ENCODE measurements at places on chromosomes 12 and 14.

GRCh38 chr12:115648463-115648862, 629.0 kb downstream of the MED13L start:
- DNase-seq = no peak

DNA sequence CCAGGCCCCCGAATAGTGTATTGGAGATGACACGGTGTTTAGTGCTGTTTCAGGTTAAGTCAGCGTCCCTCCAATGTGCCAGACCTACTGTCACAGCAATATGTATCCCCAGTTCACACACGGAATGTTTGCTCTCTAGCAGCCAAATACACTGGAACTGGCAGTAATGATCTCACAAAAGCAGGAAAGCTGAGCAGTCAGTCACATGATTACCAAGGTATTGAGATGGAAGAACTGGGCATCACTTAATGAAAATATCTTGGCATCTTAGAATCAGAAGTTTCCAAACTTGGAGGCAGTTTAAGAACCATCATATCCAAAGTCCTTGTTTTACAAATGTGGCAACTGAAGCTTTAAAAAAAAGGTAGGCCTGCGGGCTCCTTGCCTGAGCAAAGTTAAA, 23.3 kb downstream of the NINJ2 start:
- no peak for DNase-seq

DNA sequence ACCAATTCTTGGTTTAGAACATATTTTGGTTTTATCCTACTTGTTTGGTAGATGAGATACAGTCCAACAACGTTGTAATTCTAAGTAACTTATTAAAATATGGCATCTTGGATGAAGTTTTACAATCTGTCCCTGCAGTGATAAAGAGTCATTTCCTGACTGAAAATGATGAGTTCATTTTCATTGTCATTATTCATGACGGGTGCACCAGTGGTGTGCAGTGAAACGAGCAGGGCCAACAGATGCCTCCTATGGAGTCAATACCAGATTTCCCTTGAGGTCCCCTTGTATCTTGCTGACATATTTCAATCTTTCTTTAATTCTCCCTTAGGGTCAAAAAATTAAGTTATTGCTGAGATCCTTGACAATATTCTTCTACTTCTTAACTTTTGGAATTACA, 438.5 kb downstream of the LRIG3 start:
- no peak for DNase-seq

DNA sequence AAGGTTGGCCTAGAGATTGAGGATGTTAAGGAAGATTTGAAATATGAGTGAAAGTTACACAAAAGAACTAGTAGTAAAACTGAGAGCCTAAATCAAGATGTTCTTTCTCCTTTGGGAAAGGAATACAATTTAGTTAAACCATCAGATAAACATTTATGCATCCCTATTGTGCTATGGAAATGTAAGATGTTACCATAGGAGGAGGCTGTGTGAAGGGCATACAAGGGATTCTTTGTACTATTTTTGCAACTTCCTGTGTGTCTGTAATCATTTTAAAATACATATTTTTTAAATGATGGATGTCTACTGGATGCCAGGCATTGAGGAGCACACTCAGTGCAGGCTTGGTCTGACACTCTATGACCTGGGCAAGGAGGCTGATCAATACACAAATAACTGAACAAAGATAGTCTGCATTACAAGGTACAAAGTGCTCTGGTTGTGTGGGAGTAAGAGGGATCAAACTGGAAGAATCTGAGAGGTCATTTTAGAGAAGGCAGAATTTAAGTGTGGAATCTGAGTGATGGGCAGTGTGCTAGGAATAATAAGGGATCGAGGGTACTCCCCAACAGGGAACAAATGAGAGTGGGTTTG, 5.8 kb upstream of the CHPT1 start:
- DNase-seq = no peak

DNA sequence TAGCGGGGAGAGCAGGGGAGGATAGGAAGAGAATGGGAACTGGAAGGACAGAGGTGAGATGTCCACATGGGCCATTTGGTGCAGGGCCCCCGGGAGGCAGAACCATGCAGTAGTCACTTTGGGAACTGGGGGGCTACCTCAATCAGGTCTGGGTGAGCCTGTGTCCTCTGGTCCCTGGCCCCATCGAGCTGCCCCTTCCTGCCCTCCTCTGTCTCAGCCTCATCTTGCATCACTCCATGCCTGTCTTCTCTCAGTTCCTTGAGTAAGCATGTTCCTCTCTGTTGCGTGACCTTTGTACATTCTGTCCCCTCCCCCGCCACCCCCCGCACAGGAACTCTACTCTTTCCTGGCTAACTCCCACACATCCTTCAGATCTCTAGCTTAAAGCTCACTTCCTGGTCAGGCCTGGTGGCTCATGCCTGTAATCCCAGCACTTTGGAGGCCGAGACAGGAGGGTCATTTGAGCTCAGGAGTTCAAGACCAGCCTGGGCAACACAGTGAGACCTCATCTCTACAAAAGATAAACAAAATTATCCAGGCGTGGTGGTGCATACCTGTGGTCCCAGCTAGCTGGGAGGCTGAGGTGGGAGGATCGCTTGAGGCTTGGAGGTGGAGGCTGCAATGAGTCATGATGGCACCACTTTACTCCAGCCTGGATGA, 23.2 kb downstream of the FOS start:
- no peak for DNase-seq

DNA sequence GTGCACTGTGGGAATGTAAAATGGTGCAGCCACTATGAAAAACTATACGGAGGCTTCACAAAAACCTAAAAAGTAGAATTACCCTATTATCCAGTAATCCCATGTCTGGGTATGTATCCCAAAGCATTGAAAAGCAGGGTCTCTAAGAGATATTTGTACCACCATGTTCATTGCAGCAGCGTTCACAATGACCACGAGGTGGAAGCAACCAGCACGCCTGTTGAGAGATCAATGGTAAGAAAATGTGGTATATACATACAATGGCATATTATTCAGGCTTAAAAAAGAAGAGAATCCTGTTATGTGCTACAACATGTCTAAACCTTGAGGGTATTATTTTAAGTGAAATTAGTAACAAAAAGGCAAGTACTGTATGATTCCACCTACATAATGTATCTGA, 910 bp upstream of the NOPCHAP1 start:
- DNase-seq = peak; percentile 16

DNA sequence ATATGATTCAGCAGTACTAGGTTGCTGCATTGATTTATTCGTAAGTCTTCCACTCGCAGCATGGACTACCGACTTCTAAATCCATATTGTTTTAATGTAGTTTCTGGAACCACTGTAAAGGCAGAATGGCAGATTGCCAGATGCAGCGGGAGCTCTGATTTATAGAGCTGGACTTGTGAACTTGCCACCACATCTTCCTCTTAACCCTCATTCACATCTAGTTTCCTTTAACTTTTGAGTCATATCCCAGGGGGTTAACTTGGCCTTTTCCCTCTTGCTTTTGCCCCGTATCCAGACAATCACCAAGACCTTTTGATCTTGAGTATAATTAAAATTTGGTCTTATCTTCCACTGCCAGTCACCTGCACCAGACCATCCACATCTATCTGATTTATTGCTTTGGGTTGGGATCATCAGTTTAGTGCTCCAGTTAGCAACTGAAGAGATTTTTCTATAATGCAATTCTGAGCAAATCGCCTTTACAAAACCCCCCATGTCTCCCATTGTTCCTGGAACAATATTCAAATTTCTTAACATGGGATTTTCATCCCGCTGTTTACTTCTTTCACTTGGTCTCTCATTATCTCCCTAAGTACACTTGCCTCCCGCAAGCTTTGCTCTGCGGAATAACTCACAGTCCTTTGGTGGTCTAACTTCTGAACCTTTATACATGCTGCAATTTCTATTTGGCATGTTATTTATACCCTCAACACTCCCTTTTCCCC, 130.5 kb downstream of the ACSS3 start:
- no peak for DNase-seq

- DNase-seq = no peak
Observed at GRCh38 chr12:124868252-124869058, 4.8 kb upstream of the SCARB1 start.

DNA sequence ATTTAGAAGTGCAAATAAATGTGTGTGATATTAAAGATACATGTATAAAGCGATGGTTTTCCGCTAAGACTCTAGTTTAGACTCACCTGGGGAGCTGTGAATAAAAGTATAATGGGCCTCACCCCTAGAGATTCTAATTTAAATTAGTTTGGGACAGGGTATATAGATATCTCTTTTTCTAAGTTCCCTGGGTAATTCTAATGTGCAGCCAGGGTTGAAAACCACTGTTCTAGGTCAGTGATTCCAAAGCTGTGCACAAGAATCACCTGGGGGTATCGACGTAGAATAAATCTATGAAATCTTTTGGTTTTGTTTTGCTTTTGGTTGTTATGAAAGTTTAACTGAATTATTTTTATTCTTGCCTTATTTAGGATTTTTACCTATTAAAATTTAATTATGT, 302.1 kb downstream of the KCNH5 start:
- no peak for DNase-seq

DNA sequence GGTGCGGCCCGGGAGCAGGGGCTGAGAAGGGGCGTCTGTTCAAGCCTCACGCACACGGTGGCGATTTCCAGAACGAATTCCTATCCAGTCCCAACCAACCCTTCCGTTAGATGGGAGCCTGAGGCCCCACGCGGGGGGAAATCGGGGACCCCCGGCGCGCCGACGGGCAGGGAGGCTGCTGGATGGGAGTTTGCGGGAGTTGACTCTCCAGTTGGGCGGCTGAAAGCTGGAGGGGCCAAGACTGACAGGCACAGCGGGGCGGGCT, 9.8 kb downstream of the EXOC3L4 start:
- no peak for DNase-seq

- DNase-seq = no peak
Observed at GRCh38 chr12:22855456-22855855, 230.5 kb downstream of the ETNK1 start.

GRCh38 chr12:132105467-132105866, 38.7 kb downstream of the DDX51 start:
- DNase-seq = no peak

GRCh38 chr12:41485203-41485602, 297.1 kb downstream of the PDZRN4 start:
- no peak for DNase-seq

DNA sequence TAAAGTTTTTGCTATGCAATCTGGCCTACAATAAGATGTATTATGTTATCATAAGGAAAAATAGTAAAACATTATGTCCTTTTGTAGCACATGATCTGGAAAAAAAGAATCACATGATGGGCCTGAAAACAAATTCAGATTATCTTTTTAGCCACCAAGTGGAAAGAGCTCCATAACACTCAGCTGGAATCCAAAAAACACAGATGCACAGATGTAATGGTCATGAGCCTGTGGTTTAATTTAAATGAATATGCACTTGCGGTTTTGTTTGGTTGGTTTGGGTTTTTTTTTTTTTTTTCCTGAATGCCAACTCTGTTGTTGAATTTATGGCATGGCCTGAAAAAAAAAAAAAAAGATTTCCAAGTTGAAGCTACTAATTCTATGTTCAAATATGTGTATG, 4.1 kb downstream of the KCNC2 start:
- no peak for DNase-seq

DNA sequence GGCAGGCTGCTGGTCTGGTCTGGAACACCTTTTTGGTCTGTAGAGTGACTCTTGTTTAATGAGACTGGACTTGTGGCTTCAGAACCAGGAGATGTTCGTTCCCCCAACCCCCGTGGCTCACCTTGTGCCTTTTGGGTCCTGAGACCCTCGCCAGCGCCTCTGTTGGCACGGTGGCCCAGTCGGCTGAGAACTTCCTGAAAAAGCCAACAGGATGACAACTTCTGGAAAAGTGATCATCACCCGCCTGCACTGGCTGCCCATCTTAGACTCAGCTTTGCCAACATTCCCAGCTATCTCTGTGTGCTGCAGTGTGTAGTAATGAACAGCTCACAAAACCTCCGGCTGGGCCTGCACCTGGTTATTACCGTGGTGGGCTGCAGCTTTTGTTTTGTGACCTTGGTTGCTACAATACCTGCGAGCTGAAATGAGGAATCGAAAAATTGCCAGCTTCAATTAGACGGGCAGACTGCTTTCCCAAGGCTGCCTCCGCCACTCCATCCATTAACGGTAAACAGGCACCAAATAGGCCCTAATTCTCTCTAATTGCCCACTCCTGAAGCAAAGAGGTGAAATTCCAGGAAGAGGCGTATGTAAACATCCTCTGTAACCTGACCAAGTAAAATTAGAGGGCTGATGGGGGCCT, 16.0 kb downstream of the MEG3 start:
- DNase-seq = no peak

- no peak for DNase-seq
Observed at GRCh38 chr12:49108958-49109404, 1.7 kb downstream of the LMBR1L start.

DNA sequence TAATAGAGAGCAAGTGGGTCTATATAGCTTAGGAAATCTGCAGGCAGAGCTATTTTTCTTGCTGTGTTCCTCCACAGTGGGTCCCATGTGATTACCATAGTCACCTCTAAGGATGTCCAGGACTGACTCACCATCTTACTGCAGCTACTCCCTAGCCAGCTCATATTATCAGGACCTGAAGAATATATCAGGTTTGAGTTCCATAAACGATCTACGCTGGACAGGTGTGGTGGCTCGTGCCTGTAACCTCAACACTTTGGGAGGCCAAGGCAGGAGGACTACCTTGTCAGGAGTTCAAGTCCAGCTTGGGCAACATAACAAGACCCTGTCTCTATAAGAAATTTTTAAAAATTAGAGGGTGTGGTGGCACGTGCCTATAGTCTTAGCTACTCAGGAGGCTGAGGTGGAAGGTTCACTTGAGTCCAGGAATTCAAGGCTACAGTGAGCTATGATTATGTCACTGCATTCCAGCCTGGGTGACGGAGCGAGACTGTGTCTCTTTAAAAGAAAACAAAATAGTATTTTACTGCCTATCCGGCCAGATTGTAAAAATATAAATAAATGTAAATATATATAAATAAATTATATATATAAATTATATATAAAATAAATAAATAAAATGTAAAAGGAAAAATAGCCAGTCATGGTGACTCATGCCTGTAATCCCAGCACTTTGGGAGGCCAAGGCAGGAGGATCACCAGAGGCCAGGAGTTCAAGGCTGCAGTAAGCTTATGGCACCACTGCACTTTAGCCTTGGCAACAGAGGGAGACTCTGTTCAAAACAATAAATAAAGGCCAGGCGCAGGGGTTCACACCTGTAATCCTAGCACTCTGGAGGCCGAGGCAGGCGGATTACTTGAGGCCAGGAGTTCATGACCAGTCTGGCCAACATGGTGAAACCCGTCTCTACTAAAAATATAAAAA, 6.9 kb upstream of the SPRYD4 start:
- DNase-seq = no peak

DNA sequence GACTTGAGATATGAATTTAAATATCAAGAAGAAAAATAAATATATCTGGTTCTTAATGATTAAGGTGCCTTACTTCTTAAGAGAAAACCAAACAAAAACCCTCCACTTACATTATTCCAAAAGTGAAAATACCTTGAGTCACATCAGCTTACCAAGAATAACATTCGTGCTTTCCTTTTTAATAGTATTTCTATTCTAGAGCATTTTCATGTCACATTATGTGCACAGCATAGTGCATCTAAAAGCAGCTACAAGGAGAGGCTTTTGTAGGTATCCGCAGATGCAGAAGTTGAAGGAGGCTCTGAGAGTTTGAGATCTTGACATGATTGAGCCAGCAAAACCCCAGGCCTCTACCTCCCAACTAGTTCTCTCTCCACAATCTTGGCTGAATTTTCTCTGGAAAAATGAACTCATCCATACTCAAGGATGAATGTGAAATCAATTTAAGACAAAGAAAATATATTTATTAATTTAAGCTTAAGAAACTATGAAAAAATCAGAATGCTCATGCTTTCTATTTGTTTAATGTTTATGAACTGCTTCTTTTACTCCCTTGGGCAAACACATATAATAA, 275.0 kb downstream of the AKAP6 start:
- no peak for DNase-seq

GRCh38 chr14:96105926-96106441, 66.8 kb downstream of the C14orf132 start:
- DNase-seq = no peak

- no peak for DNase-seq
Observed at GRCh38 chr12:104495786-104496185, 39.0 kb downstream of the CHST11 start.

Measured in NAMALWA (cell line).